ENCODE measurements at places on chromosomes 12 and 14. TPM values are rescaled to one million over a fixed set of nuclear protein-coding genes. Genes with fewer than 3 reads are reported as not detected.

The PARP2 gene
- 14.5 TPM for polyA plus RNA-seq

The CEP290 gene
- polyA plus RNA-seq: 1.8 TPM

DNA sequence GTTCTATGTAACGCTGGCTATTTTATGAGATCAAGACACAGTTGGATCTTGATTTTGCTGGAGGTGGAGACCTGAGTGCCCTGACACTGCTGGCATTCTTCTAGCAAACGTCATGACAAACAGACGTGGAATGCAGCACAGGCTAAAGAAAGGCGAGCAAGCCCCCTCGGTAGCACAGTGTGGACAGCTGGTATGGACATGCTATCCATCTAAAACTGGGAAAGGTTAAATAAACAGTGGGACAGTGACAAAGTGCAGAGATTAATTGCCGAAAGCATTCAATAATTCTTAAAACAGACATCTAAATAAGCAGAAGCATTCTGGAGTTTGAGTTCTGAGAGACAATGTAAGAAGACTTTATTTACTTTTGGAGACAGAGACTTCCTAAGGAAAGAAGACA is 237.2 kb downstream of the FBXL14 start:
- DNase-seq: no peak

DNA sequence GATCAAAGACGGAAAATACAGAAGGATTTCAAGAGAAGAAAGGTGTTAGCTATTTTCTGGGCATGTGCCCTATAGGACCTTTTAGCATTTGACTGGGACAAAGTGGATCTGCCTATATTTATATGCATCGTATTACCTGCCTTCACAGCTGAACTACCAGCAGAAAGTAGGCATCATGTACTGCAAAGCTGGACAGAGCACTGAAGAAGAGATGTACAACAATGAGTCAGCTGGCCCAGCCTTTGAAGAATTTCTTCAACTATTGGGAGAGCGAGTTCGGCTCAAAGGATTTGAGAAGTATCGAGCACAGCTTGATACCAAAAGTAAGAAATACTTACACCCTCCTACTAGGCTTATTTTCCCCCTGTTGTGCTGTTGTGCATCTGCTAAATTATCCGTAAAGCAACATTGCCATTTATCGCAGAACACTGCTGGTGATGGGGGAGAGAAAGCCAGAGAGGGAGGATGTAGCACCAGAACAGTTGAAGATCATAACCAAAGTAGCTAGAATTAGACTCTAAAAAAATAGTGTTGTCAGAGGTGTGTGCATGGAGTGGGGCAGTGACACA is 282.0 kb upstream of the RGS6 start:
- no peak for DNase-seq

The CCDC197 gene
- polyA plus RNA-seq: 0.69 TPM

DNA sequence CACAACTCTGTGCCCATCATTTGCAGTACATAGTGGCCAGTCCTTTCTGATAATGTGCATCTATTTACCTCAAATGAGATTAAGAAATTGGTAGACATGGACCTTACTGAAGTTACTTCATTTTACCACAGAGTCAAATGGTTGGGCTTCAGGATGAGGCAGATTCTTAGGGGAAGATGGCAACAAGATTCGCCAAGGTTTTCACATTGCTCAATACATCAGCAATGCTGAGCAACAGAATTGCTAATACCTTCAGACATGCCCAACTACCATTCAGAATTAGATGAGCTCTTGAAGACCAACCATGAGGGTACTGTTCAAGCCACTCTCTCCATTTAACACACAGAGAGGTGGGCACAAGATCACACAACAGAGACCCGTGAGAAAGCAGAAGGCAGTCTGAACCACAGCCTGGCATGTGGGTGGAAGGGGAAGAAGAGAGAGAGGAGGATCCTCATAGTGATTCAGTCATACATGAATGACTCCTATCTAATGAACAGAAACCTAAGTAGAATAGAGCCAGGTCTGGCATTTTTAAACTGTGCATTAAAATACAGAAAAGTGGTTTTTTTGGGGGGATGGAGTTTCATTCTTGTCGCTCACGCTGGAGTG is 28.5 kb downstream of the CPM start:
- DNase-seq: no peak

GRCh38 chr14:99137001-99137700 is 134.8 kb downstream of the BCL11B start:
- DNase-seq: no peak
